ENCODE measurements at places on chromosomes 2 and 18.

DNA sequence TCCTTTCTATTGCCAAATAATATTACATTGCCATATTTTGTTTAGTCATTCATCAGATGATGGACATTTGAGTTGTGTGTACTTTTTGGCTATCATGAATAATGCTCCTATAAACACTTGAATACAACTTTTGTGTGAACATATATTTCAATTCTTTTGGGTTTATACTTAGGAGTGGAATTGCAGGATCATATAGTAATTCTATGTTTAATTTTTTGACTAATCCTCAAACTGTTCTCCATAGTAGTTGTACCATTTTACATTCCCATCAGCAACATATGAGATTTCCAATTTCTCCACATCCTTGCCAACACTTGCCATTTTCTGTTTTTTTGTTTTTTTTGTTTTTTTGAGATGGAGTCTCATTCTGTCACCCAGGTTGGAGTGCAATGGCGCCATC lies 87.2 kb downstream of the B3GNT2 start:
- DNase-seq: no peak

- no peak for DNase-seq
Observed at GRCh38 chr2:190062053-190062452, 476 bp downstream of the MSTN start.

DNA sequence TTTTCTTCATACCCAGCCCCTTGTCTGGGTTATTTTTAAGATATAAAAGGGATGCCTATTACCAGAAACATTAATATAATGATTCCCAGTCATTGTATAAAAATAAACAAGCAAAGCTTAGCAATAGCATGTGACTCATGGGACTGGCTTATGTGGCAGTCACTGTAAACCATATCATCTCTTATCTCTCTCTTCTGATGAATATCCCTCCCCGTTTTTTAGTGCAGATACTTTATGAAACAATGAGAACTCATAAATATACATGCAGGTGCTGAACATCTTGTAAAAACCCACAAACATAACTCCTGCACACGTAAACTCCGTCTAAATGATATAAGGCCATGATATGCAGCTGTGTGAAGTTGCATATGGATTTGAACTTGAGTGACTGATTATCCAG lies 154.9 kb downstream of the MGAT5 start:
- peak; percentile 59 for DNase-seq

GRCh38 chr2:20214566-20215182 lies 10.3 kb downstream of the SDC1 start:
- DNase-seq: no peak

GRCh38 chr2:235647877-235648276 lies 154.0 kb downstream of the AGAP1 start:
- no peak for DNase-seq

GRCh38 chr2:696999-697627 lies 19.9 kb upstream of the TMEM18 start:
- no peak for DNase-seq

DNA sequence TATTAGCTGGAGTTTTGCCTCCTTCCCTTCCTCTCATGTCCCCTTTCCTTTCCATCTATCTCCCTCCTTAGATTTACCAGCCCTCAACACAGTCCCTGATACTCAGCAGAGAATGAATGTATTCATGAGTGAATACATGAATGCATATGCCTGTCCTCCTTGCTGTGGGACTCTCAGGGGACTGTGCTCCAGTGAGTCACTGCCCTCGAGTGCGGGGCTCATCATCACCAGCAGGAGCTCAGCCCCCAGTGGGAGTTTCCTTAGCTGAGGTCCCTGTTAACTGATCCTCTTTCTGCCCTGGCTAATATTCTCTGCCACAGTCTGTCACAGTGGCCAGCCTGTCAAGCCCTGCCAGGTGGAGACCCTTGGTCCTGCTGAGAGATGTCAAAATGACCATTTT lies 104.9 kb upstream of the LHCGR start:
- DNase-seq: peak; percentile 6

GRCh38 chr2:150620855-150621254 lies 133.4 kb upstream of the RND3 start:
- peak; percentile 39 for DNase-seq

DNA sequence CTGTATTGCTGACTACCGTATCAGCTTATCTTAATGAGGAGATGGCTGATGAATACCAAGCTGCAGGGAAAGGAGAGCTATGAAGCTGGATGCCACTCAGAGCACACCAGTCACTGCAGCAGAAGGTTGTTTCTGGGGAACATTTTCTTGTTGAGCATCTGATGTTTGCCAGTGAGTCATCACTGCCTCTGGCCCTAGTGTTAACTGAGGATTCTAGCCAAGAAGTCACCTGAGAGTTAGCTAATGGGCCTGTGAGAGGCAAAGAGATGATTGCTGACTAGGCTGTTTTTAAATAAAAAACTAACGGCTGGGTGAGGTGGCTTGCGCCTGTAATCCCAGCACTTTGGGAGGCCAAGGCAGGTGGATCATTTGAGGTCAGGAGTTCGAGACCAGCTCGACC lies 37.9 kb downstream of the CCDC150 start:
- peak; percentile 45 for DNase-seq

GRCh38 chr18:79904357-79905147 lies 46.9 kb downstream of the SLC66A2 start:
- no peak for DNase-seq

DNA sequence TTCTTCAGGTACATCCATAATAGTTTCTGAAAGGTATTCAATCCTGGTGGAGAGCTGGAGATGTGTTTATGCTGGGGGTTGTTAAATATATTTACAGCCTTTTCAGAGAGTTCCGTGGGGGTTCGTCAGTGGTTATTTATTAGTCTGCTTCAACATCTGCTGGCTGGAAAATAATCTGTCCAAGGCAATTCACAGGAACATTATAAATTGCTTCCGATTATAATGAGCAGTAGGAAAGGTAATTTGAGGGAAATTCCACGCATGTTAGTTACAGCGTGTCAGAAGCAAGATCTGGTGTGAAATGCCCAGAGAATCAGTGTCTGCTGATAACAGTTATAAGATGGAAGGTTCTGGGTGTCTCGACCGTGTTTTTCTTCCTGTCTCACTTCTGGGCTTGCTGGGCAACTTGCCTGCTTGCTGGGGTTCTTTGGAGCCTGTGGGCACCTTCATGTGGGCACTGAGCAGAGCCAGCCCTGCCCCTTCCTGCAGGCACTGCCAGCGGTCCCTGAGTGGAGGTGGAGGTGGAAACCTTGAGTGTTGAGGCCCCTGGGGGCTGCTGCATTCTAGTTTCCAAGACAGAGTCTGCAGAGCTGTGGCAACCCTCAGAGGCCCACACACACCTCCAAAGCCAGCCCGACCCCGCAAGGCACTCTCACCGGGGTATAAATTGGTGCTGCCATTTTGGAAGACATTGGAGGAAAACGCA lies 185.7 kb downstream of the FAM210A start:
- DNase-seq: no peak

DNA sequence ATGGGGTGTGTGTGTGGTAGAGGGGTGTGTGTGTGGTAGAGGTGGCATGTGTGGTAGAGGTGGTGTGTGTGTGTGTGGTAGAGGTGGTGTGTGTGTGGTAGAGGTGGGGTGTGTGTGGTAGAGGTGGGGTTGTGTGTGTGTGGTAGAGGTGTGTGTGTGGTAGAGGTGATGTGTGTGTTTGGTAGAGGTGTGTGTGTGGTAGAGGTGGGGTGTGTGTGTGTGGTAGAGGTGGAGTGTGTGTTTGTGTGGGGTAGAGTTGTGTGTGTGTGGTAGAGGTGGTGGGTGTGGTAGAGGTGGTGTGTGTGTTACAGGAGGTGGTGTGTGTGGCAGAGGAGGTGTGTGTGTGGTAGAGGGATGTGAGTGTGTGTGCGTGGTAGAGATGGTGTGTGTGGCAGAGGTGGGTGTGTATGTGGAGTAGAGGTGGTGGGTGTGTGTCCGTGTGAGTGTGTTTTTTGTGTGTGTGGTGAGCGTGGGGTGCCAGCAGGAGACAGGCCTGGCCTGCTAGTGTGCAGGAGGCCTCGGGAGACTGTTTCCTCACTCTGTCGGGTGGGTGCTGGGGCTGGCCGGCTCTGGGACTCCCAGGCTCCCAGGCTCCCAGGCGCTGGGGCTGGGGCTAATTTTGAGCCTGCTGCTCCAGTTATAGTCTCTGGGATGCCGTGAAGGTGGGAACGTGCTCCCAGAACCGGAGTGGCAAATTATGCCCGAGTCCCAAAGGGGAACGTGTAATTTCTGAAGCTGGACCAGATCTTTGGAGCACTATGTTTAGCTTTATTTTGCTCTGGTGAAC lies 165.2 kb downstream of the DYSF start:
- no peak for DNase-seq

- DNase-seq: no peak
Observed at GRCh38 chr2:6421138-6421730, 444.5 kb downstream of the CMPK2 start.

GRCh38 chr18:79546781-79547272 lies 132.8 kb upstream of the CTDP1 start:
- no peak for DNase-seq

GRCh38 chr2:37798315-37799005 lies 126.6 kb upstream of the RMDN2 start:
- peak; percentile 53 for DNase-seq

Measured in EL (cell line).